ENCODE measurements at places on chromosomes 5 and 9.
A peak's percentile ranks its signal among the peaks of the same experiment; 100 is the strongest.

DNA sequence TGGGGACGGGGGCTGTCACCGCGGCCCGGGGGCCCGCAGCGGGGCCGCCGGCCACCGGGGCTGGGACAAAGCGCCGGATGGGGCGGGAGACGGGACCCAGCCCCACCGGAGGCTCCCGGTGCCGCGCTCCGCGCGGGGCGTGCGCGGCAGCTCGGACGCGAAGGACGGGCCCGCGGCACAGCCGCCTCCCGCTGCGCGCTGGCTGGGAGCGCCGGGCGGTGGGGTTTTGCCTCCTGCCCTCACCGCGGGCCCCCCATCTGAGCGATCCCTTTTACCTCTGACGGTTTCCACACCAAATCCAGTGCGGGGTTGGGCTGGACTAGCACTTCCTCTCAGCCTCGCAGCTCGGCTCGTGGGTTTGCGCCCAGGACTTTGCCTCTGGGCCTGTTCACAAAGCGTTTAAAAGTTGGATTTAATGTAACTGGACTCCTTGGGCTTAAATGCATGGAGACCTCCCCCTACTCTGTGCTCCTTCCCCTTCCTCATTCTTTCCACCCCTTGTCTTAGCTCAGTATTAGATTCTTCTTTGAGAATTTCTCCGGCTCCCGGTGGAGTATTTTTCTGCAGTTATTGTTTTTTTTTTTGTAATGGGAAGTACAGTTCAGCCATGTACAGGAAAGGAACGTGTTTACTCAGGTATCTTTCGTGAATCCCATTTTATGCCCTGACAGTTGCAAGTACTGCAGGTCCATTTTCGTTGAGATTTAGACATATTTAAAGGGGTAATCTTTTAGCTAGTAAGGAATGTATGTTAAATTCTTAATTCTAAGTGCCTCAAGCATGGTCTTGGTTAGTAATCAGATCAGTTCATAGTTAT, 691 bp downstream of the FCHO2 start:
- DNase-seq = peak; percentile 1

GRCh38 chr5:122668552-122668951, 106.3 kb upstream of the SNX2 start:
- no peak for DNase-seq

DNA sequence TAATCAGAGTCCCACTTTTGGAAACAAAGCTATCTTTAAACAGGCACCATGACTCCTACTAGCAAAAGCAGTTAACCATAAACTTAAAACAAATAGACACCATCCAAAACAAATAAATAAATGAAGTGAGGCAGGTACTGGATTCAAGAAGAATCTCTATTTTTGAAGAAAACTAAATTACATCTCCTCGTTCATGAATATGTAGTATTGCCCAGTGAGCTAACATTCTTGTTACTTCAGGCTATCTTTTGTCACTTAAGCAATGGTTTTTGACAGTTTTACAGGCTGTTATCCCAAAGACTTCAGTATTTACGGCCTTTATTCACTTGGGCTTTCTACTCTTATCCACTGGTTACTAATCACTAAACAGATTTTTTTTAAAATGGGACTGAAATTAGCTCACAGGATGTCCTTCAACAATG, 242.5 kb downstream of the MLLT3 start:
- no peak for DNase-seq

GRCh38 chr9:77163884-77164283, 13.4 kb upstream of the VPS13A start:
- DNase-seq = no peak

DNA sequence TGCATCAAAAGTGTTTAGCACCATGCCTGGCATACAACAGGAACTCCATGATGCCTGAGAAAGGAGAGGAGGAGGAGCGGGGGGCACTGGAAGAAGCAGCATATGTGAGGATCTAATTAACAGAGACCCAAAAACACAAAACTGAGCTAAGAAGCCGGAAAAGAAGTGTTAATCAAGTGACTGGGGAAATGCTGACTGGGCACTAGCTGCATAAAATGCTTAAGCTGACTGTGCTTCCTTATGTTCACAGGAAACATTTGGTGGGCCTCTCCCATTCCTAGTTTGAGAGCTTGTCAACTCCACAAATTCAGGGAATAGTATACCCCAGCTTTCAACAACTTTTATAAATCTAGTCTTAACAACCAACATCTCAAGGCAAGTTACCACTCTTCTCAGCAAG, 26.6 kb downstream of the DEPDC1B start:
- no peak for DNase-seq

- DNase-seq = no peak
Observed at GRCh38 chr5:89128906-89129625, 246.1 kb upstream of the MEF2C start.

GRCh38 chr9:84772511-84772910, 103.0 kb downstream of the NTRK2 start:
- DNase-seq = no peak

- no peak for DNase-seq
Observed at GRCh38 chr5:170300361-170301013, 2.9 kb upstream of the LCP2 start.

DNA sequence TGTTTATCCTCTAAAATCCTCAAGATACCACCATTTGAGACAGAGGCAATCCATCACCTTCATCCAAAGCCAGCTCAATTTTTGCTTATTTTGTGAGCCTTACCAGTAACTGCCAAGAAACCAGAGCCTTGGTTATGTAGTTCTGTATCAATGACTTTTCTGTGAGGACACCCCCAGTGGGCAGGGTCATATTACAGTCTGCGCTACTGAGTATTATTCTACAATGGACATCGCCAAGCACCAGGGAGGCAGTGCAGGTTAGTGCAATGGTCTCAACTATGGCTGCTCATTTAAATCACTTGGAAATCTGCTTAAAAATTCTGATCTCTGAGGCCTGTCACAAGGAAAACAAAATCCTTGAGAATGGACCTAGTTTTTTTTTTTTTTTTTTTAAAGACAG, 90.5 kb upstream of the NIPAL4 start:
- DNase-seq = no peak

- DNase-seq = no peak
Observed at GRCh38 chr9:92794426-92794825, 29.8 kb upstream of the BICD2 start.

- no peak for DNase-seq
Observed at GRCh38 chr5:56282216-56282615, 49.1 kb upstream of the ANKRD55 start.

DNA sequence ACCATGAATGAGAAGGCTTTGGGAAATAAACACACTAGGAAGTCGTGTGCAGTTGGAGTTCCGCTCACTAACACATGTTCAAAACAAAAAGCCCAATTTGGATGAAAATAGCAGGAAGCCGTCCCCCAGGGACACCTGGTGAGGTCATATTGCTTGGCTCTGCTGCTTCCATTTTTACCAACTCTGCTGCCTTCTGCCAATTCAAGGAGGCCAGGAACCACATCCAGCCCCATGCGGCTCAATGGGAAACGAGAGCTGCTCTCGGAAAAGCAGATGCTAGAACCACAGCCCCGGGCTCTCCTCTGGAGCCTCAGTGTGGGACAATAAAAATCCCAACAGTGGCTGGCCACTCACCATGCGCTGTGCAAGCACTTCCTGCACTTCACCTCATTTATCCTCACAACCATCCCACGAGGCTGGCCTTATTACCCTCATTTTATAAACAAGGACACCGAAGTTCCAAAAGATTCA, 13.4 kb downstream of the ADAM19 start:
- DNase-seq = no peak

GRCh38 chr9:24460781-24461180, 84.9 kb downstream of the IZUMO3 start:
- no peak for DNase-seq

DNA sequence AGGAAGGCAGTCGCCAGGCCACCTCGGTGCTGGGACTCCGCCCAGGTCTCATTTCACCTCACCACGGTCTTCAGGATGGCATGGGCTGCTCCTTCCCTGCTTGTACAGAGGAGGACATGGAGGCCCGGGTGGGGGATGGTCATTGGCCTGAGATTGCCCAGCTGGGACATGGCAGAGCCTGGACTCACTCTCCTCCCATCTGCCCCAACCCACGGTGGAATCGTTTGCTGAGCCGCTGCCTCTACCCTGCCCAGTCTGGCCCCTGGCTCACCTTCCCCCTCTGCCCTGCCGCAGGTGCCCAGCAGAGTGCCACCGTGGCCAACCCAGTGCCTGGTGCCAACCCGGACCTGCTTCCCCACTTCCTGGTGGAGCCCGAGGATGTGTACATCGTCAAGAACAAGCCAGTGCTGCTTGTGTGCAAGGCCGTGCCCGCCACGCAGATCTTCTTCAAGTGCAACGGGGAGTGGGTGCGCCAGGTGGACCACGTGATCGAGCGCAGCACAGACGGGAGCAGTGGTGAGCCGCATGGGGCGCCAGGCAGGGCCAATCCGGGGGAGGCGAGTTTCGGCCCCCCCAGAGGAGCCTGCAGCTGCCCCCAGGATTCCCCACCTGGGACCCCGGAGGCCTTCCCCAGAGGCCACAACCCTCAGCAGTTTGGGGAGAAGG, 36.7 kb downstream of the HK3 start:
- no peak for DNase-seq

DNA sequence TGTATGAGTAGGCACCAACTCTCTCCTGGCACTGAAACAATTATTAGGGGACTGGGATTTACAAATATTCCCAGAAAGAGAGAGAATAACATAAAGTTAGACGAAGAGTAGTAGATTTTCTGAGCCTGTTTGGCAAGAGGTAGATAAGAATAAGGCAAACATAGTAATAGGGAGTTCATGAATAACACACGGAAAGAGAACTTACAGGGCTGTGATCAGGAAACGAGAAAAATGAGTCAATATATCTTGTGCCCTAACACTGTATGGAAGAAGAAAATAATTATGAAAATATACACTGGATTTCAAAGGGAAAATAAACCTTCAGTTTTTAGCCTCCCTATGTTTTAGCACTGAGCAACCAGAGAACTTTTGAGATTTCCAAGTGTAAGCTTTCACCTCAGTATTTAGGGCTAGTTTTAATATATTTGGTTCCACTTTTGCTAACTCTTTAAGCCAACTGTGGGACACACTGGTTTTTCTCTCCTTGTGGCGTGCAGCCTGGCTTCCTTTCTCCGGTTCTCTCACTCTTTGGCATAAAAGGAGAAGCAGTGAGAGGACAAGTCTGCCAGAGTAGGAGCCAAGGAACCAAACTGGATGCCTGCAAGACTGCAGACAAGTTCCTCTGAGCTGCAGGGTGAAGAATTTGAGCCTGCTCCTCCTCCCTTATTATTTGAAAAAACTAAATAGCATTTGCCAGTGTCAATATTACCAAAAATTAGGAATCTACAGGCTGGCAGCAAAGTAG, 6.6 kb upstream of the KCNN2 start:
- DNase-seq = no peak

DNA sequence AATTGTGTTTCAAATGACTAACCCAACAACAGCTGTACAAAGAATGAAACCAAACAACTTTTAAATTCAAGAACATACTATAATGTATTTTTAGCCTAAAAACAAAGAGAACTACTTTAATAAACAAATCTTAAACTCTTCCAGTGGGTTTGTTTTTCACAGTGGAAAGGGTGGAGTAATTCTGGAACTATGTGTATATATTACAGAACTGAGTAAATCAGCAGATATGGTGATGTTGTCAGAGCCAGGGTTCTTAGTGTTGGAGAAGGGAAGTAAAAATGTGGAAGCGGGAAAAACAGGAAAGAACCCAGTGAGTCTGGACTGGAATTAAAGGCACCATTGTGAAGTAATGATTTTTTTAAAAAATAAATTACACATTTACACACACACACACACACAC, 144.9 kb downstream of the CDK5RAP2 start:
- no peak for DNase-seq

DNA sequence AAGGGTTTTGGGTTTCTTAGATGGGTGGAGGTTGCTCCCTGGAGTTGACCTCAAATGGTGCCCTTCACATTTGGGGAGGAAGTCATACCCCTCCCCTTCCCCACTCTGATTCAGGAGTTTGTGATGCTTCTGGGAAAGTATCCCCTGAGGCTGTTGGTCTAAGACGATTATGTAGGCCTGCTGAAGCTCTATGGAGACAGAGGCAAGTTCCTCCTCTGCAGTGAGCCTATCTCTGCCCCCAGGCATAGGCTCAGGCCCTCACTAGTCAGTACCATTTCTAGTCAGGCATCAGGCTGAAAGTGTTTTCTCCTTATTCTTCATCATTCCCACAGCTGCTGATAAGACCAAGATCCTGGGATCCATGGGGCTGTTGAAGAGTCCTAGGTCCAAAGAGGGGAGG, 271.6 kb upstream of the NUDT12 start:
- DNase-seq = no peak

- no peak for DNase-seq
Observed at GRCh38 chr5:149262315-149262714, 9.3 kb upstream of the AFAP1L1 start.

GRCh38 chr5:107228226-107228625, 442.5 kb downstream of the EFNA5 start:
- DNase-seq = no peak

- no peak for DNase-seq
Observed at GRCh38 chr9:97386265-97386633, 25.6 kb upstream of the TDRD7 start.

GRCh38 chr5:67287510-67288268, 91.1 kb upstream of the CD180 start:
- DNase-seq = no peak

- no peak for DNase-seq
Observed at GRCh38 chr9:17487467-17487866, 91.4 kb upstream of the SH3GL2 start.

DNA sequence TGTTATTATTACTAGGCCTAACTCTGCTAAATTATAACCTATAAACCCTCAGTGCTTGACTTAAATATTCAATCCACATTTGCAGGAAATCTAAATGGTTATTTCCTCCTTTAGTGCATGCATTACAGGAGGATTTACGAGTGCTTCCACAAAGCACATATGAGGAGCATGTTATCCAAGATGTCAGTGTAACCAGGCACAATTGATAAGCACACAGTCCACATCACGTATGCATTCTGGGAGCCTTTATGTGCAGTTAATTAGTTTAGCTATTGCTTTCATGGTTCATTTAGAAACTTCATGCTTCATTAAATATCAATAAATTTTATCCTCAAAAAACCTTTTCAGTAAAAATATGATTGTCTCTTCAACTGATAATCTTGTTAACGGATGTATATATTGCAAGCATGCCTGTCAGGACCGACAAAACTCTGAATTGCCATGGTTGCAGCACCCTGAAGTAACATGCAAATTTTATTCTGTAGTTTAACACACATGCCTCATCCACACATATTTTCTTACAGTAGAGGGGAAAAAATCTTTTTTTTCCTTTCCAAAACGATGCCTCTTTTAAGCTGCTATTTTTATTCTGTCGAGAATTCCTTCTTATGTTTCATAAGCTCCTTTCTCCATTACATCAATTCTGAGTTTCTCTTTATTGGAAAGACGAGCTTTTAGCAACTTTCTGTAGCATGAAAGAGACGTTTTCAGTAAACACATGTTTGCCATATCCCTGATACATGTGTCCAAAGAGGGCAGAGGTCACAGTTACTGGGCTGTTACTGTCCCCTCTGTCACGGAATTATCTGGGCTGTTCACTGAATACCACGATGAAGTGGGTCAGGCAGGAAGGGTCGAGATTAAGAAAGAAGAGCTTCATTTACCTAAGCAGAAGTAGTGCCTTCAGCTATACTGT, 142.0 kb downstream of the GLIS3 start:
- no peak for DNase-seq

GRCh38 chr5:56475689-56476486, 242.8 kb upstream of the ANKRD55 start:
- no peak for DNase-seq

Data from activated CD4-positive, alpha-beta T cell treated with anti-CD3 and anti-CD28 coated beads, Interleukin-2, Interleukin-4, amounts not matched to agents 100 ng/mL and 50 ng/mL, durations not matched to agents 16 hours and 8 hours (primary cell).